HCEC 1CT (cell line): ENCODE measurements at places on chromosomes 13 and 19.

DNA sequence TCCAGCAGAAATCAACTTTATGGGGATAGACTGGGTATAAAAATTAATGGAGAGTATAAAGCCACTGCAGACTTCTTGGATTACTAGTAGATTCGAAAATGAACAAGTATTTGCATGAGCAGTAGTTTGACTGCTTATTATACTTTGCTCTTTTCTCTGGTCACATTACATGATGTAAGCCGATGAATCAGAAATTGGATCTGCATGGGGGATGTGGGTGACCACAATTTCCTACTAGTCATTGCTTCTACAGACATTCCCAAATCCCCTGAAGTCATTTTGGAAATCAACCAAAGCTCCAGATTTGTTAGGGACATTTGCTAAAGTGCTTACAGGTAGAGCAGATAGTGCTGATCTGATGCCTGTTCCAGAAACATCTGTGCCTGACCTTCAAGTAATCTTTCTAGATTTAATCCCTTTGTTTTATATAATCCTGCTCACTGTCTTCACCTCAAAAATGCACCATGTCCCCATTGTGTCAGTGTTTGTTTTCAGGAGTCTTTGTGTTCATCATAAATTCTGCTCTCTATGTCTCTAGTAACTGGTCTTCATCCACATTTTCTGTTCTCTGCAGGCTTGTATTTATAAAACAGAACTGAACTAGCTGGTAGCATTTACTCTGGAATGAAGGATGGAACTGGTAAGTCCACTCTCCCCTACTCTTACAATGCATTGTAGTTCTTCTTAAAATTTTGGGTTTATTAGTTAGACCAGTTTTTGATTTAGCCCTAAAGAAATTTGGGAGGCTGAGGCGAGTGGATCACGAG is 201.5 kb upstream of the CSNK1A1L start:
- peak; percentile 94 for DNase-seq

- DNase-seq: peak; percentile 11
Observed at GRCh38 chr19:45592366-45592765, 7.8 kb upstream of the OPA3 start.

GRCh38 chr13:109694972-109695371 is 91.4 kb downstream of the IRS2 start:
- no peak for DNase-seq

GRCh38 chr19:39252458-39252857 is 3.8 kb upstream of the IFNL4 start:
- no peak for DNase-seq

DNA sequence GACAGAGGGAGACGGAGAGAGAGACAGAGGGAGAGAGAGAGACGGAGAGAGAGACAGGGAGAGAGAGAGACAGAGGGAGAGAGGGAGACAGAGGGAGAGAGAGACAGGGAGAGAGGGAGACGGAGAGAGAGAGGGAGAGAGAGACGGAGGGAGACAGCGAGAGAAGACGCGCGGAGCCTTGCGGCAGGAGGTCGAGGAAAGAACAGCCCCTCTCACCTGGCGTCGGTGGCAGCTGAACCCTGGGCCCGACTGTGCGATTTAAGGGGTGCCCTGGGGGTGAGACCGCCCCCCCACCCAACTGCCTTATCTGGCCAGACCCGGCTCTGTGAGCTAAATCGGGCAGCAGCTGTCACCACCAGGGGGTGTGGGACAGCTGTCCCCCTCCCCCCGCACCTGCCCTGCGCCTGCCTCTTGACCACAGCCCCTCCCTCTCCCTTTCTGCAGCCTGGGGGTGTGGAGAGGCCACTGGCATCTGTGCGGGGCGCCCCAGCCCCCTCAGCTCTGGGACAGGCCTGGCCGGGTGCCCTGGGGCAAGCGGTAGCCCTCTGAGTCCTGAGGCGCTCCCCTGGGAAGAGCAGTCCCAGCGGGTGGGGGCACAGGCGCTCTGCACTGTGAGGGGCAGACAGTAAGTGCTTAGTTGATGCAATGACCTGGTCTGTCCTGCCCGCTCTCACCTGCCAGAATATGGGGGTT is 10.8 kb downstream of the JOSD2 start:
- no peak for DNase-seq

- peak; percentile 55 for DNase-seq
Observed at GRCh38 chr13:101757446-101758039, 305.1 kb downstream of the ITGBL1 start.

GRCh38 chr19:1131718-1132551 is 28.1 kb downstream of the GPX4 start:
- peak; percentile 86 for DNase-seq

DNA sequence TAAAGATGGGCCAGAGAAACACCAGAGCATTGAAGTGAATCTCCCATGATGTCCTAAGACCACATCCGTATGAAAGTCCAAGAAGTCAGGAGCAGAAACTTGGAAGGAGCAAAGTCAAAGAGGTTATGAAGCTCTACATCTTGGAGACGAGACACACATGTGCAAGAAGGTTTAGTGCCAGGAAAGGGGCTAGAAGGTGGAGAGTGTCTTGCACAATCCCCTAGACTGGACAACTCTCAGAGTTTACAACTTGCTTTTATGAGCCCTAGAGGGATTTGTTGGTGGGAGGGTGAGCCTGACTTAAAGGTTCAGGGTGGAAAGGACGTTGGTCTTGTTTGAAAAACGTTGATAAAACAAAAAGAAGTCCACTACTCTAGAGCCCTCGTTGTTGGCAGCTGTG is 150.6 kb downstream of the GPC6 start:
- DNase-seq: no peak

DNA sequence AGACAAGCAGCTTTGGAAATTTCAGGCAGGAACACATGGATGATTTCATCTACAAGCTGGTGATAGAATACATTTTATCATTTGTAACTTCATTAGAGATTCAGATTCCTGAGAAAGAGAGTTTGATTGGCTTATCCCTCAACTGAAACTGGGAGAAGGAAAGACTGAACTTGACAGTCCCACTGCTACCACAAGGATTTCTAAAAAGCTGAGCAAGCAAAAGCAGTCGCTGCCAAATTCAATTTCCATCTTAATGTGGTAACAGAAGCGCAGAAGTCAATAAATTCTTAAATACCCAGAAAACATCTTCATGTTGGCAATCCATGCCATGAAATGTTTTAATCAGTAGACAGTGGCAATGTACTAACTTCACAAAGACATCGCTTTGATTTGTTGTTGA is 172.1 kb upstream of the DACH1 start:
- no peak for DNase-seq

GRCh38 chr13:62551588-62551987 is 1135.9 kb upstream of the PCDH20 start:
- no peak for DNase-seq

DNA sequence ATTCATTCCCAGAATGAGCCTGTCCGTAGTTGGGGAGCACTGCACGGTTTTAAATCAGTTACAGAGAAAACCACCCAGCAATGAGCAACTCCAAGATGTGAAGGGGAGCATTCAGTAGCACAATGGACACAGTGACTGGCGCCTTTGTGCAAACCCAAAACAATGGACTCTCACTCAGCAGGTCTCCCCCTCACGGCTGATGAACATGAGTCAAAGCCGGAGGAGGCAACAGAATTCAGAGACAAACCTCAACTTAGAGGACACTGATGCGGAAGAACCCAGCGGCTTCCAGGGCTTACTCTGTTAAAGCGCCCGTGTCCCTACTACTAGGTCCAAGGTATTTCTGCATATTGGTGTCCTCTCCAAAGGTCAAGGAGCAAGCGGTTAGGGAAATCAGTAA is 17.7 kb downstream of the PLEKHF1 start:
- no peak for DNase-seq

GRCh38 chr13:114097212-114097892 is 35.1 kb downstream of the RASA3 start:
- DNase-seq: no peak

DNA sequence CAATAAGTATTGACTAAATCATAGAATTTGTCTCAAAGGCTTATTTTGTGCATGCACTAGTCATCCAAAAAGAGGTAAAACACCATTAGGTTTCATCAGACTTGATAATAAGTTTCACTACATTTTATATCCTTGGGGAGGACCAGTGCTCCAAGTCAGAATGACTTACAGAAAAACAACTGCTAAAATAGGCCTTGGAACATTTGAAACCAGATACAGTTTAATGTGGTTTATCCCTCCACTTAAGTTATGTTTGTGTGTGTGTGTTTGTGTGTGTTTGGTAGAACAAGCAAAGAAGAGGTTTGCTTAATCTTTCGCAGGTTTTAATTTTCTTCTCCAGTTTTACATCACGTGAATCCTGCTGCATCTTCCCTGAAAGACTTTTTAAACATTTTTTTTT is 570.9 kb downstream of the PCDH9 start:
- DNase-seq: no peak

DNA sequence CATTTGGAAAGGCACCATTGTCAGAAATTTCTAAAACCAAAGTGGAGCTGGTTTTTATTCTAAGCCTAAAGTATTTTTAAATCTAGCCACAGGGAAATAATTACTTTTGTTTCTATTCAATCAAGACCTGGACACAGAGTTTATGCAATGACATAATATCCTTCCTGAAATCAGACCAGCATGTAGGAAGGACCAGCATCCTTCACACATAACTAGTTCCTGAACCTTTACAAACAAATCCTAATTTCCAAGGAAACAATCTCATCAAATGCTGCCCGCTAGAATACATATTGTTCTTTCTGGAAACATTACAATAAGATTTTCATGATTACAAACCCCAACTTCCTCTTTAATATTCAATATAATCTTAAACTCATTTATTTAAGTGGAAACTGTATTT is 1.5 kb downstream of the STARD13 start:
- DNase-seq: no peak

GRCh38 chr13:50403311-50403710 is 388.1 kb downstream of the KCNRG start:
- DNase-seq: no peak

- no peak for DNase-seq
Observed at GRCh38 chr19:49468746-49469447, 5.1 kb upstream of the FLT3LG start.

- DNase-seq: no peak
Observed at GRCh38 chr13:70856711-70857110, 748.5 kb upstream of the KLHL1 start.

GRCh38 chr13:52921194-52921593 is 72.8 kb upstream of the PCDH8 start:
- DNase-seq: no peak

DNA sequence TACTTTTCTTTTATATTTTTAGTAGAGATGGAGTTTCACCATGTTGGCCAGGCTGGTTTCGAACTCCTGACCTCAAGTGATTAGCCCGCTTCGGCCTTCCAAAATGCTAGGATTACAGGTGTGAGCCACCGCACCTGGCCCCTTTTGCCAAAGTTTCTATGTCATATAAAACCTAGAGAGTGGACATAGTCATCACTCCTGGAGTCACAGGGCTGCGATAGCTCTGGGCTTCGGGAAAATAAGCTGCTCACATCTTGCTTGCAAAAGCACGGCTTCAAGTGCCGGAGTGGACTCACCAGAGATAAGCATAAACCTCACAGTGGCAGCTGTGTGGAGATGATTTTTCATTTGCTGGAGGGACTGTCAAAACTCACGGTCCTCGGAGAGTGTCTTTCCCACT is 171.2 kb downstream of the TEX29 start:
- DNase-seq: no peak

- no peak for DNase-seq
Observed at GRCh38 chr13:98236197-98236596, 59.1 kb upstream of the RNF113B start.

GRCh38 chr19:19532806-19533701 is 4.3 kb downstream of the YJEFN3 start:
- DNase-seq: no peak

- peak; percentile 74 for DNase-seq
Observed at GRCh38 chr19:18280247-18281081, 958 bp downstream of the JUND start.

DNA sequence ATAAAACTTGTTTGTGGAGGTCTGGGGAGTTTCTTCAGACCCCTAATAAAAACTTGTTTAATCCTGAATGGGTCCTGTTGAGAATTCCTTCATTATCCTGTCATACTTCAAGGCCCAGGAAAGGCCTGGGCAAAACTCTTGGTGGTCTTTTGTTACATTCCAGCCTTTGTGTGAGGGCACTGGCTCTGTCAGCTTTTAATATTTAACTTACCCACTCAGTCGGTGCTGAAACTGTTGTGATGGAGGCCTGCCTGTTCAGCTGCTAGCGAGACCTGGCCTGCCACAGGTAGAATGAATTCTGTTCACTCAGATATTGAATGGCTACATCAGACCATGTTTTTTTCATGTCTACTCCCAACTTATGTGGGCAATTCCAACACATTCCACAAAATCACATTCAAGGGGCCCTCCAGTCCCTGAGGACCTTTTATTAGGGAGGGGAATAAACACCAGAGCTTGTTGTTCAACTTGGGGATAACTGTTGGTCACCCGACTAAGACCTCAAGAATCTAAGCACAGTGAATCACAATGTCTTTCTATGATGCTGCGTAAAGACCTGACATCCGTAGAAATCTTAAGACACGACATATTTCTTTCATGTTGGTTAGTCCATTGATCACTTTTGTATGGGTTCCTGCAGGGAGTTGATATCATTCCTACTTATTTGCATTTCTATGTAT is 12.5 kb downstream of the NLRP8 start:
- DNase-seq: no peak

DNA sequence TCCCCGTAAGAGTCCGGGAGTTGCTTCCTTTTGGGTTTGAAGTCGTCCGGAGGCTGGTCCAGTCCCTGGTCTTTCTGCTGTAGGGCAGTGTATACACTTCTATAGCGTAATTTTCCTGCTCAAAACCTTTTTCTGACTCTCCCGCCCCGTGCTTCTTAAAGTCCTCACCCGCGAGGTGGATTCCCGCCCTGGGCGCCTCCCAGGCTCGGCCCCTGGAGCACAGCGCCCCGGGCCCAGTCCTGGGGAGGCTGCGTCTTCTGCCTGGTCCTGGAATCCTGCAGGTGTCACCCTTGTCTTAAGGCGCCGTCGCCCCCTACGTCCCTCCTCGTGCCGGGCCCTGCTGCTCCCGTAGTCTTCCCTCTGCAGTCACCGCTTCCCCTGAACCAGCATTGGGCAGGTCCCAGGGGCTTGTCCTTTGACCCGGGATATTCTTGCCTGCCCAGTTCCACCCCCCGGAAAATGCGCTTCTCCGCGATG is 34.4 kb upstream of the ZNF808 start:
- no peak for DNase-seq

DNA sequence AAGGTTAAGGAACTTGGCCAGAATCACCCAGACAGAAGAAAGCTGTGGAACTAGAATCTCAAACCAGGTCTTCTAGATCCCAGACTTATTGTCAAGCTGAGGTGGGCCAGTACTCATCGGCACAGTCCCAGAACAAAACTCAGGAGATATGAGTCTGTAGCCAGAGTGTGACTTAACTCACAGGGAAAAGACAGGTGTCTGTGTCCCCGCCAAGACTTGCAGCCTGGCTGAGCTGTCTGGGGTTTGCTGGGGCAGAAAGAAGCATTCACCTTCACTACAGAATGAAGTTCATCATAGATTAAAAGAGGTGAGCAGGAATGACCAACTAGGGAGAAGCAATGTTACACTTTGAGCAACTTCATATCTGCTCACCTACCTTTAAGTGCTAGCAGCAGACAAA is 257.2 kb downstream of the FOXO1 start:
- DNase-seq: no peak

GRCh38 chr13:46633416-46633815 is 80.4 kb downstream of the LRCH1 start:
- peak; percentile 71 for DNase-seq

GRCh38 chr13:95502216-95502615 is 50.3 kb upstream of the CLDN10 start:
- DNase-seq: no peak
